Activated T-helper 2 cell treated with anti-CD3 and anti-CD28 coated beads, Interferon-gamma antibody, Interleukin-2, Interleukin-4, amounts not matched to agents 10 μg/mL and 5 μg/mL and 100 μg/mL, durations not matched to agents 14 hours and 24 hours and 36 hours (primary cell): ENCODE measurements at places on chromosomes 13 and 19. TPM values are rescaled to one million over a fixed set of nuclear protein-coding genes. Genes with fewer than 3 reads are reported as not detected.

Gene LRRC4B
- 0.18 TPM in 1 of 2 replicates, not detected in the other for total RNA-seq

Gene KISS1R
- 7.1 and 8.0 TPM in 2 replicates for total RNA-seq

Gene RFPL4AL1
- not detected in 2 replicates for total RNA-seq

Gene ING1
- total RNA-seq: 16.3 and 17.9 TPM in 2 replicates

Gene GPC5
- 0.57 and 1.1 TPM in 2 replicates for total RNA-seq

Gene UBL3
- 7.9 and 8.5 TPM in 2 replicates for total RNA-seq

Gene LYPD5
- 0.14 and 0.41 TPM in 2 replicates for total RNA-seq

Gene FPR3
- total RNA-seq: not detected in 2 replicates

Gene BEST2
- 0.11 TPM in 1 of 2 replicates, not detected in the other for total RNA-seq
